Breast epithelium (tissue), 4 donors: ENCODE measurements at places on chromosomes 3 and 15. TPM values are rescaled to one million over a fixed set of nuclear protein-coding genes. Genes with fewer than 3 reads are reported as not detected.

The TARS3 gene
- total RNA-seq, result 25.3 TPM

The RGMA gene
- 14.4 TPM for total RNA-seq

The GOLGA6L4 gene
- total RNA-seq, result 5.3 TPM

The SEMA3B gene
- total RNA-seq, result 17.6 TPM

DNA sequence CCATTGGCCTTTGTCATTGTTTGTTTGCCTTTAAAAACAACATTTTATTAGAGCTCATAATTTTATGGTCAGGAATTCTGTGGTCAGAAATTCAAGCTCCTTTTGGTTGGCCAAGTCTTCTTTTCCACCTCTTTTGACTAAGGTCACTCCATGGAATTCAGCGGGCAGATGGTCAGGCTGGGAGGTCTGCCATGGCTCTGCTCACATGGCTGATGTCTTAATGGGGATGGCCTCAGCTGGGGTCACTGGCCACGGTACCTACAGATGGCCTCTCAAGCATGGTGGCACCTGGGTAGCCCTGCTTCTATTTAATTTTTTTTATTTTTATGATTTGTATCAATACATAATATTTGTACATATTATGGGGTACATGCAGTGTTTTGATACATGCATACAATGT lies 360.8 kb upstream of the MCTP2 start:
- no peak for DNase-seq

GRCh38 chr3:162558016-162558415 lies 1061.4 kb downstream of the OTOL1 start:
- DNase-seq, result no peak
